Effector memory CD4-positive, alpha-beta T cell (primary cell): ENCODE measurements at places on chromosomes 4 and X.

GRCh38 chr4:25421816-25422525 is 44.9 kb downstream of the ANAPC4 start:
- DNase-seq = no peak

GRCh38 chr4:107546638-107547037 is 173.4 kb downstream of the PAPSS1 start:
- DNase-seq = no peak

GRCh38 chr4:88675543-88675942 is 22.1 kb downstream of the NAP1L5 start:
- DNase-seq = no peak

- no peak for DNase-seq
These were observed 311.7 kb downstream of the NLGN4X start for GRCh38 chrX:5916945-5917344.

- DNase-seq = no peak
These were observed 453.6 kb downstream of the CENPC start for GRCh38 chr4:67091673-67092072.

DNA sequence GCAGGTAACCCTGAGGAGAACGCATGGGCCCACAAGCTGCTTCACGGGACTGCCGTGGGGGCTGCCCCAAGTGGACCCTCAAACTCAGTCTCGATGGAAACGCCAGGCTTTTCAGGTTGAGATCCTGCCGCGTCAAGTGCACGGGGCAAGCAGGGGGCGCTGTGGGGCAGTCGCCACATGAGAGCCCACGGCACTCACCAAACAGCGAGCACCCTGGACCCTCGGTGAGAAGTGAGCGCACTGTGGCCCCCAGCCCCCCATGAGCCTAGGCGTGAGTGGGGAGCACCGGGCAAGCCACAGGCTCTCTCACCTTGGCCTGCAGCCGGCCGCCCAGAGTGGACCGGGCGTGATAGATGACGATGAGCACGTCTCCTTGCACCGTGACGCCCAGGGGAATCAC is 50.9 kb upstream of the CPLX1 start:
- DNase-seq = no peak

- DNase-seq = no peak
These were observed 241.1 kb downstream of the TACR3 start for GRCh38 chr4:103478734-103479133.

- no peak for DNase-seq
These were observed 553.2 kb upstream of the FAT1 start for GRCh38 chr4:187276736-187277408.

DNA sequence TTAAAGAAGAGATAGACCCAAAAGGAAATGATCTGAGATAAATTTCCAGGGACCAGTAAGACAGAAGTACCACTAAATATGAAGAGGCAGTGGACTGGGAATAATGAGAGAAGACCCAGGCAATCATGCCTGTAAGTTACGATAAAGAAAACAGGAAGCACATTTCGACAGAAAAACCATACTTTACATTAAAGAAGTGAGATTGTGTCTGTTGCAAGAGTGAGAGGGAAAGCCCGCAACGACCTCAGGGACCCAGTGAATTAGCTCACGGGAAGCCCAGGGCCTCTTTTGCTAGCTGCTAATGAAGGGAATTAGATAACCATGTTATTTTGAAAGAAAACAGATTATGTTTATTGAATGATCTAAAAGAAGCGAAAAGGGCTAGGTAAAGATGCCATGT is 28.9 kb upstream of the ACSL1 start:
- DNase-seq = no peak
